ENCODE measurements at places on chromosomes 12 and 14. TPM values are rescaled to one million over a fixed set of nuclear protein-coding genes. Genes with fewer than 3 reads are reported as not detected.

Gene NEK9
- total RNA-seq = 20.0 TPM

Gene PLEKHG3
- total RNA-seq = 7.3 TPM

Gene LRRC23
- total RNA-seq = 6.5 TPM

Gene CNTN1
- total RNA-seq = 543 TPM

Gene CMA1
- not detected for total RNA-seq

Gene TMEM119
- total RNA-seq = 0.82 TPM

Gene IQSEC3
- 4.1 TPM for total RNA-seq

Gene ANO6
- total RNA-seq = 9.4 TPM

Gene MYO1H
- under 0.01 TPM for total RNA-seq
